ENCODE measurements at places on chromosomes 2 and 18. TPM values are rescaled to one million over a fixed set of nuclear protein-coding genes. Genes with fewer than 3 reads are reported as not detected.

SPR gene
- polyA plus RNA-seq = 14.9 TPM

DNAH7 gene
- polyA plus RNA-seq = 0.15 TPM

DNA sequence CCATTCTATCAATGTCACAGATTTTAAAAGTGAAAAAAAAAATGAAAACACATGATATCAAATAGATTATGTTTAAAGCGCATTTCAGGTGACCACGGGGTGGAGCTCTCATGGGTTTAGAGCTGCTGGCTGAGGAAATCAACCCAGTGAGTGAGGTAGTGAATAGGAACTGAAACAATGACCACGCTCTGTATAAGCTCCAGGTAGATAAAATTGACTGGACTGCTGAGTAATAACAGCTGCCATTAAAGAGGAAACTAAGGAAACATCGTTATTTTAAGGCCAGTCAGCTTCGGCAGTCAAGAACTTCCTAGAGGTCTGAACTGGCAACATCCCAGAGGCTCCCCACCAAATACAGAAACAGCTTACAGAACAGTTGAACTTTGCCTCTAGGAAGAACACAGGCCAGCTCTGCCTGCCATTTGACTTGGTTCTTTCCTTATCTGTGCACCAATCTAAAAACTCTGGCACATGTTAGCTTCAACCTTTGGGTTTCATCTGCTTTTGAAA is 185.9 kb downstream of the PDE1A start:
- no peak for DNase-seq

GRCh38 chr18:76476665-76477561 is 18.1 kb downstream of the ZNF516 start:
- DNase-seq = peak; percentile 86

DNA sequence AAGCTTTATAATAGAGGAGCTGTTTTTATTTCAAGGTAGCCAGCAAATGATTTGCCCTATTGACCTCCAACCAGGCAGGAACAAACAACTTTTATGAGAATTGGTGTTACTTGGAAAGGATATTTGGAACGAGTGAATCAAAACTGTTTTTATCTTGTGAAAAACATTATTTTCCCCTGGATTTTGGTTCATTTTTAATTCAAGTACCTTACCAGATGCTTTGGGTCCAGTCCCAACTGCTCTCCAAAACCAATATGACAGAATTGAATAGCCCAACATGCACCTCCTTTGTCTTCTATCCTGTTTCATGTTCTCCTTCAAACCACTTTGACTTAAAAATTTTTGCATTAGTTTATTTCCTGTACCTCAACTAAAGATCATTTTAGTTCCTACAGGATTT is 178.6 kb upstream of the RBMS1 start:
- no peak for DNase-seq

GRCh38 chr2:200172944-200173581 is 133.4 kb upstream of the SPATS2L start:
- peak; percentile 73 for DNase-seq

RAB27B gene
- polyA plus RNA-seq = 0.33 TPM

GRCh38 chr2:68738906-68739594 is 4.4 kb downstream of the ARHGAP25 start:
- no peak for DNase-seq

DNA sequence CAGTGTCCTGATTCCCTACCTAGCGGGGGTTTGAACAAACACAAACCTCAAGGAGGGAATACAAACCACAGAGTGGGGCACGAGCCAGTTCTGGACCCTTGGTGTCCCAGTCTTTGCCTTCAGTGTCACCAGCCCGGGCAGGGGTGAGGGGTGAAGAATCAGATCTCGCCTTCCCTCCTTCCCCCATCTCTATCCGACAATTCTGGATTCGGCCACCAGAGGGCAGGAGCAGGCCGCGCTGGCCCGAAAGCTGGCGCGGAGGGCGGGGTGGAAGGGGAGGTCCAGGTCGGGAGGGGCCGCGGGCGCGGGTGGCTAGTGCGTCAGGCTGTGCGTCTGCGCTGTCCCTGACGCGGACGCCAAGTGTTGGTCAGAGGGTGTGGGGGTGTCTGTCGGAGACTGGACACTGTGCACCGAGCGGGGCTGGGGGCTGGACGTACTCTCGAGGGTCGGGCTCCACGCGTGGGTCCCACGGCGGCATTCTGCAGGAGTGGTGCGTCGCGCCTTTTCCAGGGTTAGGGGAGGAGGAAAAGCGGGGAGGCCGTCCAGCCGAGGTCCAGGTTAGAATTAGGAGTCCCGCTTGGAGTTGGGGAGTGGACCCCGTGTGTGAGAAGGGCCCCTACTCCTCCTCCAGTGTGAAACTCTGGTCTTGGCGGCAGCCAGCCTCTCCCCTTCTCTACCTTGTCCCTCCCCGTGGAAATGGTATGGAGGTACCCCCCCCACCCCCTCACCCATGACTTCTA is 2.9 kb upstream of the CRYBA2 start:
- no peak for DNase-seq

GRCh38 chr2:6475155-6475940 is 390.4 kb downstream of the CMPK2 start:
- no peak for DNase-seq
